CD4-positive, CD25-positive, alpha-beta regulatory T cell (primary cell): ENCODE measurements at places on chromosomes 6 and 20. TPM values are rescaled to one million over a fixed set of nuclear protein-coding genes. Genes with fewer than 3 reads are reported as not detected.

- DNase-seq, result no peak
These were observed 91.4 kb downstream of the FAM217A start for GRCh38 chr6:3987576-3987975.

GRCh38 chr6:11609324-11610071 is 71.9 kb downstream of the TMEM170B start:
- DNase-seq, result no peak

GRCh38 chr6:158559895-158560835 is at the start of gene TMEM181:
TSS of gene TMEM181 (plus strand) at chr6:158560091. CDS start at chr6:158560225, 134 bp downstream.
- peak; percentile 93 for DNase-seq

- no peak for DNase-seq
These were observed 76.0 kb downstream of the MAP7 start for GRCh38 chr6:136474241-136474640.

- no peak for DNase-seq
These were observed 19.2 kb downstream of the BLTP3A start for GRCh38 chr6:34810936-34811632.

GRCh38 chr6:111573892-111574797 is 31.5 kb downstream of the TRAF3IP2 start:
- DNase-seq, result no peak

DNA sequence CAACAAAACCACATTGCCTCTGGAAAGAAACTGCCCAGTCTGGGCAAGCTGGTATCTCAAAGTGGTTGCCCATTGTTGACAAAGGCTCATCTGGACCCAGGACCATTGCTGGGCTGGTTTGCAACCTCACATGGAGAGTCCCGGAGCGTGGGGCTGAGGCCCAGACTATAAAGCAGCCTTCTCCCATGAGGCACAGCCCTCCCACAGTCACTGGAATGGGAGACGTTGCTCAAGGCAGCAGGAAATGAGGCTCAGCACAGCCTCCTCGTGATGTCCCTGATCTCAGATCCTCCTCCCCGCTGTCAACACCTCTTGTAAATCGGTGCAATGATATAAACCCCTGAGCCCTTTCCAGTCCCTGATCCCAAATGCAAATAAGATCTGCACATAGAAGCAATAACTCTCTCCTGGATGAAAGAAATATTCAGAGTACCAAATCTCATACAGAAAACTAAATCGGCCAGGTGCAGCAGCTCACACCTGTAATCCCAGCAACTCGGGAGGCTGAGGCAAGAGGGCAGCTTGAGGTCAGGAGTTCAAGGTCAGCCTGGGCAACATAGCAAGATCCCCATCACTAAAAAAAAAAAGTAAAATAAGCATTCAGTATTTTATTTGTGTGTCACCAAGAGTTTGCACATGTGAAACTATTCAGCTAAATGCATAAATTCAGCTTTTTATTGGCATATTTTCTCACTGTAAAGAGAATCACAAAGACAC is 103.0 kb upstream of the RREB1 start:
- DNase-seq, result no peak

DNA sequence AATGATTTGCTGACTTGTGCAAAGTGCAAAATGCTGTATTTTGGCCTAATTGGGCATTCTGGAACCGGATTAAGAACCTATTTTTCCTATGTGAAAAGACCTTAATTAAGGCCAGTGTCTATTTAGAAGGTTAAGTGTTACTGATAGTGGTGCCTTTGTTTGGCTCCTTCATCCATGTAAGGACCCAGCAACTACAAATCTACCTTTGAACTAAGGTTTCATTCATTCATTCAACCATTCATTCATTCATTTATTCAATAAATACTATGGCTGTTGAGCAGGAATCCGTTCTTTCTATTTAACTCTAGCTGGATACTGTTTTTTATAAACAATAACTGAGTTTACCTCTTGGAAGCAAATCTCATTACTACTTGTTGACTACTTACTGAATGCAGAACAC is 33.6 kb downstream of the MAPK14 start:
- no peak for DNase-seq

- DNase-seq, result no peak
These were observed 915 bp downstream of the TMEM63B start for GRCh38 chr6:44128020-44128917.

DNA sequence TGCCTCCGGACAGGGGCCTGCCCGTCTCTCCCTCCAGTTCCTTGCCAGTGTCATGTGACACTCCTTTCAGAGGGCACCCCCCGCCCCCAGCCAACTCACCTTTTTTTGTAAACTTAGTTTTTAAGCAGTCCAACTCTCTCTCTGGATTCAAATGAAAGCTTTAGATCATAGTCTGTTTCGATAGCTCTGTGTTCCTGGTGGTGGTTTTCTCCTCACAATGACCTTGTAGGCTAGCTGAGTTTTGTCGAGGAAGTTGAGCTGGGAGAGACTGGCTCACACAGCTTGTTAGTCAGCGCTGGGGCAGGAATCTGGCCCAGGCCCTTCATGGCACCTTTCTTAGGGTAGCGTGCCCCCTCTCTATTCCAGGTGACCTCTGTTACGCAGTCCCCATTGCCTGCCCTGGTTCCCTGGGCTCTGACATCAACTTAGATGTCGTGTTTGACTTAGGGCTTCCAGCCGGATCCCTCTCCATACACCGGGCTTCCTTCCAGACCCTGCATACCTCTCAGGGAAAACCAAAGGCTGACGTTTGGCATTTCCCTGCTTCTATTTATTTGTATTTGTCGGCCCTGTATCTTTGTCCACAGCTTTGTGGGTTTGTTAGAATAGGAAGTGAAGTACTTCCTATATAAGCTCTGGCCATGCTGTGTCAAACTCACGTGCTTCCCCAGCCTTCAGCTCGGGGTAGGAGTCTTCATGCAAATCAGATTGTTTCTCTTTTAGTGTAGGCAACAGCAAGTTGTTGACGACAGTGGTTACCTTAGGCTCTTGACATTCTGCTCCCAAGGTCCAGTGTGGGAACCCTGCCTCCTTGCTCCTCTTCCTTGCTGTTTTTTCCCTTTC is 12.7 kb downstream of the IGF2R start:
- DNase-seq, result peak; percentile 39

- no peak for DNase-seq
These were observed 238.6 kb upstream of the PMEPA1 start for GRCh38 chr20:57948180-57948955.

DNA sequence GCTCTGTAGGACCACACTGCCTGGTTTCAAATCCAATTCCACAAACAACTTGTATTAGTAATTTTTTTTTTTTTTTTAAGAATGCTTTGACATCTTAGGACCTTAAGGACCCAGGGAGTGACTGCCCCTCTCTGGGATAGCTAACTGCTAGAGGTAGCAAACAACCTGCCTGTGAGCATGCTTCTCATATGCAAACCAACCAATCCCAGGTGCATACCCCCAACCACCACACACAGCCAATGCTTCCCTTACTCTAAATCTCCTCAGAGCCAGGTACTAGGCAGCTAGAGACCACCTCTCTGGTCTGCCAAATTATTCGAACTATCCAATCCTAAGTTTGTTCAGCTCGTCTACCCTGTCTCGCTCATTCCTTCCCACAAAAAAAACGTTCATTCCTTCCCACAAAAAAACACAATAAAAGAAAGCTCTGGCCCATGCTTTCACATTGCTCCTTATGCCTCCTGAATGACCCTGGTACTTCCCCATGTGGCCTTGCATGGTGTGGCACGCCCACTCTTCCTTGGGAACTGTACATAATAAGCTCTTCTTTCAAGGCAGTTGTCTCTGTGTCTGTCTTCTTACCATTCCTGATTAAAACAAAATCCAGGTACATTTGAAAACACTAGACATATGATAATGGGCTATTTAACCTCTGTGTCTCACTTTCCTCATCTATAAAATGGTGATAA is 6.4 kb downstream of the SERAC1 start:
- DNase-seq, result no peak

DNA sequence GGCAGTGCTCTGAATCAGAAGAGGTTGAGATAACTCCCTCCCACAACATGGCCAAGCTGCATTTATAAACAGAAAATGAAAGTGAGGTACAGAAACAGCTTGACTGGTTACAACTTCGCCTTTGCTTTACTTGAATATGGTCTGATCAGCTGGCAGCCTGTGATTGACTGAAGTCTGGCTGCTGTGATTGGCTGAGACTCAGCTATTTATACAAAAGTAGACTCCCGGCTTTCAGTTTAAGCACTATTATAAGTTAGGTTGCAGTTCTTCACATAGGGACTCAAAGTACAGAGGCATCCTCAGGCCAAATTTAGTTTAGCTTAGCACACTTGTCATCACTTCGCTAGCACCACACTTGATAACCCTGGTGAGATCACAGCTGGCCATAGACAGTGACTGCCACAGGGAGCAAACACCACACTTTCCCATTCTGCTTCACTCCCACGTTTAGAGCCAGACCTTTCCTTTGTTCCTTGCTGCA is 362.6 kb downstream of the EPM2A start:
- peak; percentile 10 for DNase-seq

DNA sequence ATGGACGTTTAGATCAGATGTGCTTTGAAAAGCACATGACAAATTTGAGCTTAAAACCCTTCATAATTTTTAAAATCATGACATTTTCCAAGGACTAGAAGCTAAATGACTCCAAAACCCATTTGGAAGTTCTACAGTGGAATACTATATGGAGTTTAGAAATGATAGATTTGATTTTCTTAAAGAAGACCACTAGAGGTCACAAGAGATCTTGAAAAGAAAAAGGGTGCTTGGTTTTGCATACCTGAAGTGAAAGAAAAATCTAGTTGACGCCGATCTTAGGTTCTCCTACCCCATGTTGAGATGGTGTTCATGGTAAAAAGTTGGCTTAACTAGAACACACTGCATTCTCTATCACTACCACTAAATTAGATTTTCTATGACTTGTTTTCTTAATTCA is 31.5 kb downstream of the CFAP61 start:
- DNase-seq, result peak; percentile 22

DNA sequence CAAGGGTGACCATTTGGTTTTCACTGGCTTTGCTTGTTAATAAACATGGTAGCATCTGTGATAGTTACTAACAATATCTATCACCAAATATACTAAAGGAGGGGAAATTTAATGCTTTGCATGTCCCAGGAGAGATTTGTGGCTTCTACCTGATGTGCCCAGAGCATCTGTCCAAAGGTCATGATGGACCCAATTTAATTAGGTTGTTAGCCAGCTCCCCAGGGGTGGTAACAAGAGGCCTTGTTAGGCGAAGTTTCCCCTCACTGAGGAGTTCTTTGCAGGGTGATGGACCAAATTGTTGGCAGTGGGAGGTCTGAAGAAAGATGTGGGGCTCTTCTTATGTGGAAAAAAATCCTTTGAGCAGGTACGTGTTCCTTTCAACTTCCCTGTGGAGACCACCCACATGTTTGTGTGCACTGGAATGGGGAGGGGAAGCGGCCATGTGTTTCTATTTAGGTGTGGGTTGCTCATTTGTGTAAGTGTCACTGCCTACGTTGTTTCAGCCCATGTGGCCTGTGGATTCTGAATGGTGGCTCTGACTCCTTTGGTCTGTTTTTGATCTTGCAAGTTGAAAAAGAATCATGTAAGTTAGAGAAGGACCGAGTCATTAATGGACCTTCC is 137.6 kb downstream of the CLIC5 start:
- no peak for DNase-seq

DNA sequence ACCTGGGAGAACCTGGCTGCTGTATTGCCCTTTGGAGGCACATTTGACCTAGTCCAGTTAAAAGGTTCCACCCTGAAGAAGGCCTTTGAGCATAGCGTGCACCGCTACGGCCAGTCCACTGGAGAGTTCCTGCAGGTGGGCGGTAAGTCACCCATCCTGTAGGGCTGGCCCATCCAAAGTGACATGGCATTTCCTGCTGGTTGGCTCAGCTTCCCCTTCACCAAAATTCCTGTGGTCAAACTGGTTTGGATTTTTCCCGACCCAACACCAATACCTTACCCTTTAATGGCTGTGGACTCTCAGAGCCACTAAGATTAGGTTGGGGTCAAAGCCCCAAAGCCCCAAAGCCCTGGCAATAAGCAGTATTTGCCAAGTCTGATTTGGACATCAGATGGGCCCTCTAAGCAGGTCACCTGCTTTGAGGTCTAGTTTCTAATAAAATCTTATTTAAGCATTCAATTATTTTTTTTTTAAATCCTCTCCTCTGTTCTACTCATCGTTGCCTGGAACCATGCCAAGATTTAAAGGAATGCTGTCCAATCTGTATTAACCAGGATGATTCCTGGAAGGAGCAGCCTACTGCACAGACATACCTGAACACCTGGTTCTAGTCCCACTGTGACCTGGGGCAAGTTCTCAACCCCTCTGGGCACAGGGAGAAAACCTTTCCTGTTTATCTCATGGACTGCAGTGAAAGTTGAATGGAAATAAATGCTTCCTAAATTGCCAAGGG is 40.8 kb downstream of the NT5E start:
- no peak for DNase-seq

DNA sequence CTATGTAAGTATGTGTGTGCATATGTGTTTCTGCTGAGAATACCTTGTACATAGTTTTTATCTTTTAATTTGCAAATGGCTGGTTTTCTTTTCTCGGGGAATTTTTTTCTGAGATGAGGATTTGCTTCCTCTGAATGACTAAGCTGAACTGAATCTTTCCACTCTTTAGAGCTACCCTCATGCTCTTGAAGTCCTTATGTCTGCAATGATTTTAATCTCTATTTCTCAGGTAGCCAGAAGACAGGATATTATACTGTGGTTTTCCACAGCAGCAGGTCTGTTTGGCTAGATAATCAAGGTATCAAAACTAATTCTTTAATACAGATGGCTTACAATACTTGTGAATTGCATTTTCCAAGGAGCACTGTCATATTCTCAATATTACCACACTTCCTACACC is 114.7 kb downstream of the PLCB1 start:
- DNase-seq, result no peak

DNA sequence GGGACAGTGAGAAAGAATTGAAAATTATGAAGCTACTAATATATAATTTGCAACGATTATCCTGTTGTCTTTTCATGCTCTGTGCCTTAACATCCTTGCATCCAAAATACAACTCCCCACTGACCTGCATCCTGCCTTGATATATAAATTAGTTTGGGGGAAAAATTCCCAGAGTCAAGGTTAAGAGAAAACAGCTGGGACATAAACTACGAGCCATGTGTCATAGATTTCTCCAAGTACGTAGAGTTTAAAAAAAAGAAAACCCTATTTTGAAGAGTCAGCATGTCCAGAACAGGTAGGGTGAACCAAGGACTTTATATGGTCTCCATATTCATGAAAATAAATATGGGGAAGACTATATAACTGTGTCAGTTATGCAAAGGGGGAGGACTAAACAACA is 123.8 kb upstream of the MARCKS start:
- no peak for DNase-seq

DNA sequence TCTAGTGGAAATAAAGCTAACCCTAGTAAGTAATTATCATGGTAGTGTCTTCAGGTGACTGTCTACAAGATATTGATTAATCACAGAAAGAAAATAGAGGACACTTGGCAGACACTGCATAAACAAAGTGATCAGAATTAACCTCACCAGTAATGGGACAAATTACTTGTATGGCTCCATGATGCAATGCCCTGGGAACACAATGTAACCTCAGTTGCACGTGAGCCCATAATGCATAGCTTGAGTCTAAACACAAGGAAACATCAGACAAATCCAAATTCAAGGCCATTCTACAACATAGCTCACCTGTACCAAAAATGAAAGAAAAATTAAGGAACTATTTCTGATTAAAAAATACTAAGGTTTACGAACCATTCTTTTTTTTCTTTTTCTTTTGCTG is 92.4 kb upstream of the SSTR4 start:
- no peak for DNase-seq

RSPO4 gene
- total RNA-seq, result 0.25 TPM

UFL1 gene
- 19.1 TPM for total RNA-seq

PEX3 gene
- 12.8 TPM for total RNA-seq

SPATS1 gene
- not detected for total RNA-seq

SPEF1 gene
- not detected for total RNA-seq

THBS2 gene
- total RNA-seq, result not detected

TTLL9 gene
- total RNA-seq, result not detected

SEMG1 gene
- not detected for total RNA-seq

TULP1 gene
- not detected for total RNA-seq
